ENCODE measurements at places on chromosomes 12 and 14. TPM values are rescaled to one million over a fixed set of nuclear protein-coding genes. Genes with fewer than 3 reads are reported as not detected.

- no peaks in the 10 kb centered on the region for H3K27me3 ChIP-seq
- no peak for DNase-seq
- H3K27ac ChIP-seq = no peak overlapping the region
Measured at GRCh38 chr14:96091149-96091693, 52.1 kb downstream of the C14orf132 start.

LRRC10 gene
- not detected for total RNA-seq

GRCh38 chr12:32197421-32197820 lies 90.8 kb downstream of the BICD1 start:
- H3K27ac ChIP-seq = no peak overlapping the region
- peaks cover 11% of the 10 kb centered on the region for H3K36me3 ChIP-seq
- no peaks in the 10 kb centered on the region for H3K4me1 ChIP-seq
- no peak for DNase-seq
- H3K4me3 ChIP-seq = no peak overlapping the region

PIANP gene
- 0.32 TPM for total RNA-seq

MYO1H gene
- not detected for total RNA-seq

DNA sequence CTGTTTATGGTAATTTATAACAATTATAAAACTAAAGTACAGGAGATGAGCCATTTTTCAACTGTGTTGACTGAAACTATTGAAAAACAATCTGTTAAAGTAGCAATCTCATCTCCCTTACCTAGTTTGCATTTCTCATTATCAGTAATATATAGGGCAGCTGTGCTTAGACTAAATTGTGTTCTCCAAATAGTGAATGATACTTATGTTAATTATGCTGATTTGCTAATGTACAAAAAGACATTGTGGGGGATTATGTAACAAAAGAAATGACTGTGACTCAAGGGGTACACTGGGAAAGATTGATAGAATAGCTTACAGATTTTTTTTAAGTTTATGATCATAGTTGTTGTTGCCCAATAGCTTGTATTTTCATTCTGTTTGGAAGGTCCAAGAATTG lies 207.7 kb downstream of the FUT8 start:
- H3K4me1 ChIP-seq = no peaks in the 10 kb centered on the region
- H3K36me3 ChIP-seq = peaks cover 4% of the 10 kb centered on the region
- H3K27ac ChIP-seq = no peak overlapping the region
- H3K27me3 ChIP-seq = no peaks in the 10 kb centered on the region
- no peak for DNase-seq

DNA sequence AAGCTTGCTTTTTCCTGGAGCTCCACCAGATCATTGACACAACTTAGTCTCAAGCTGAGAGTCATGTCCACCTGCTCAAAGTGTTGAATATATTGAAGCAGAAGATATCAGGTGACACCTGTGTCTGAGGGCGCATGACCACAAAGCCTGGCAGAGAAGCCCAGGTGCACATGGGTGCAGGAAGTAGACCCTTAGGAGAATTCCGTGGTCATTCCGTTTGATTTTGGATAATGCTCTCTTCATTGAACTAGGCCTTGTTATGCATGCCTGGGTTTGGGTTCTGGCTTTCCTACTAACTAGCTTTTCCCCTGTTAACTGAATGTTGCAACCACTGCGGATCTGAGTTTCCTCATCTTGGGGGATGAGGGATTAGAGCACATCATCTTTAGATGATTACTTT lies 7.1 kb downstream of the ARHGDIB start:
- no peak for DNase-seq
- no peaks in the 10 kb centered on the region for H3K36me3 ChIP-seq
- H3K27me3 ChIP-seq = no peaks in the 10 kb centered on the region
- no peak overlapping the region for H3K4me3 ChIP-seq

- peaks cover 30% of the 10 kb centered on the region for H3K4me1 ChIP-seq
- no peaks in the 10 kb centered on the region for H3K36me3 ChIP-seq
- no peaks in the 10 kb centered on the region for H3K27me3 ChIP-seq
- peak; percentile 12 for DNase-seq
- no peak overlapping the region for H3K27ac ChIP-seq
- H3K4me3 ChIP-seq = no peak overlapping the region
Measured at GRCh38 chr12:89225808-89226411, 126.4 kb downstream of the DUSP6 start.

DNA sequence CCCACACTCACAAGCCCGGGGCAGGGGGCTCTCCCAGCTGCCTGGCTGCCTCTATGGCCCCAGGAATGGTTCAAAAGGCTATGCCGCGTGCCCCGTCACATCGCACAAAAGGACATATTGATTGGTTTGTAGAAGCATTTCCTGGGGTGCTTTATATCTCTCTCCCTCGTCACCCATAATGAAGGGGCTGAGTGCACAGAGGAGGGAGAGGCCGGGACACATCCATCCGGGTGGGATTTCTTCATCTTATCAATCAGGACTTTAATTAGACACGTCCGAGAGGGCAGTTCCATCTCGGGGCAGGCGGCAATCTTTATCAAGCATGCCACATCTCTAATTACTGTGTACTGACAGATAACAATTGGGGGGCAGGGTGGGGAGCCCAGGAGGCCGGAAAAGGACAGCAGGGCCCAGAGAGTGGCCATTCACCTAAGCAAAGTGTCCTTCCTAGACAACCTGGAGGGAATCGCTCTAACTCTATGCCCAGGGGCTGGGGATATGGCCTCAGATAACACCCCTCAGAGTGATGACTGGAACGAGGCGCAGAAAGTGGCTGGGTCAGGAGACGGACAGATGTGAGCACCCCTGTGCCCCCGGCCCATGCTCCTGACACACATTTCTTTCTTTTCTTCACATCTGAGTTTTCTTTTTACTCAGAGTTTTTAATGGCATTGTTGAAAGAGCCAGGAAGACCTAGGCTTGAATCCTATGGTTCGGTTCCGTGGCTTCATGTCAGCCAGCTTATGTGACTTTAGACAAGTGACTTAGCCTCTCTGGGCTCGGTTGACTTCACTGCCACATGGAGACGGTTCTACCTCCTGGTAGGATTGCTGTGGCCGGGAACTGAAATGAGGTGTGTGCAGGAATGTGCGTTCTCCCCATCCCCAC lies 36.0 kb upstream of the ESRRB start:
- no peak overlapping the region for H3K4me3 ChIP-seq
- no peaks in the 10 kb centered on the region for H3K4me1 ChIP-seq

DNA sequence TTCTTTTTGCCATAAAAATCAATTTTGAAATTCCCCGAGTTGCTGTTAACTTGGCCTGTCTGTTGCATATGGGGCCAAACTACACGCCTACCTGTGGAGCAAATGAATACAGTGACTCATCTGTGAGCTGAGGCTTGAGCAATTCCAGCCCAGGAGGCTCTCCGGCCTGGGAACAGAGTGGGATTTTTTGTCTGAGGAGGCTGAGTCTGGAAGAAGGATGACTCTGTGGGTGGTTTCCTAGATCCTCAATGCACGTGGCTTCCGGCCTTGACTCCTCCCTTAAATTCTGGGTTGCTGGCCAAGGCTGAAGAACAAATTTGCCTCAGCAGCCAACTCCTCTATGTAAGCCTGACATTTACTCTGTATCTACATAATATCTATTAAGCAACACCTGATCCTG lies 124.1 kb downstream of the SSPN start:
- no peak overlapping the region for H3K4me3 ChIP-seq
- no peaks in the 10 kb centered on the region for H3K36me3 ChIP-seq
- no peak for DNase-seq
- H3K27me3 ChIP-seq = no peaks in the 10 kb centered on the region
- H3K4me1 ChIP-seq = no peaks in the 10 kb centered on the region

VWF gene
- 8.0 TPM for total RNA-seq

DNA sequence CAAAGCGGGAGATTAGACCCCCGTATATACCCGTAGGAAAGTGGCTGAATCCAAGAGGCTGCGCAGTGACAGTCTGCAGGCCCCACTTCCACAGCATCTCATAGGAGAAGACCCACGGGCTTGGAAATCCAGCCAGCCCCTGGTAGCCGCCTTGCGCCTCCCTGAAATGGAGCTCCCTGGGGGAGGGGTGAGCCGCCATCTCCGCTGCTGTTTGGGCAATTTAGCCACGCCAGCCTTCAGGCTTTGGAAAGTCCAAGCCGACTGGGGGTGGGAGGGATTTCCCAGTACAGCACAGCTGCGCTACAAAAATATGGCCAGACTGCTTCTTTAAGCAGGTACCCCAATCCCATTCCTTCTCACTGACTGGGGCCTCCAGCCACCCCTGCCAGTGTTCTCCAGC lies 53.4 kb downstream of the CAND1 start:
- no peaks in the 10 kb centered on the region for H3K27me3 ChIP-seq
- H3K4me1 ChIP-seq = no peaks in the 10 kb centered on the region
- H3K4me3 ChIP-seq = no peak overlapping the region

GRCh38 chr14:91317381-91318308 lies 73.1 kb upstream of the GPR68 start:
- no peaks in the 10 kb centered on the region for H3K27me3 ChIP-seq
- H3K4me3 ChIP-seq = no peak overlapping the region
- peaks cover 10% of the 10 kb centered on the region for H3K36me3 ChIP-seq
- no peak for DNase-seq

- H3K4me1 ChIP-seq = peaks cover 25% of the 10 kb centered on the region
- H3K36me3 ChIP-seq = no peaks in the 10 kb centered on the region
- DNase-seq = peak; percentile 44
- H3K27ac ChIP-seq = no peak overlapping the region
- peaks cover 100% of the 10 kb centered on the region for H3K27me3 ChIP-seq
Measured at GRCh38 chr14:36518031-36518585, 1.9 kb downstream of the NKX2-1 start.

BTG1 gene
- 25.2 TPM for total RNA-seq

DNA sequence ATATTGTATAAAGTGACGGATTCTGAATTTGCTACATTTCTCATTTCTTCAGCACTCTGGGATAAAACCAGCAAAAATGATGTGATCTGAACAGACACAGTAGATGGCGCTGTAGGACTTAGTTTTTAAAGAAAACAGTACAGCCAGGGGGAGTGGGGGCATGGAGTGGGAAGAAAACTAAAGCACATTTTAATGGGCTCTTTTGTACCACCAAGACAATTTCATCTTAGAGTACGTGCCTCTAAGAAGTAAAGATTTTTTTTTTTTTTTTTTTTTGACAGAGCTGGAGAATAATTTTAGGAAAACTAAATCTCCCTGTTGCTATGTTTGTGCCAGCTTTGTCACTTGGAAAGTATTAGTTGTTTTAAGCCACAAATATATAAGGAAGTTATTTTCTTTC lies 124.4 kb downstream of the RAD51B start:
- DNase-seq = peak; percentile 92
- no peak overlapping the region for H3K4me3 ChIP-seq
- peaks cover 40% of the 10 kb centered on the region for H3K4me1 ChIP-seq
- H3K36me3 ChIP-seq = no peaks in the 10 kb centered on the region
- H3K27ac ChIP-seq = no peak overlapping the region

- H3K27ac ChIP-seq = no peak overlapping the region
- H3K36me3 ChIP-seq = no peaks in the 10 kb centered on the region
- no peak for DNase-seq
Measured at GRCh38 chr14:83164591-83164990, 1630.9 kb upstream of the SEL1L start.

DNA sequence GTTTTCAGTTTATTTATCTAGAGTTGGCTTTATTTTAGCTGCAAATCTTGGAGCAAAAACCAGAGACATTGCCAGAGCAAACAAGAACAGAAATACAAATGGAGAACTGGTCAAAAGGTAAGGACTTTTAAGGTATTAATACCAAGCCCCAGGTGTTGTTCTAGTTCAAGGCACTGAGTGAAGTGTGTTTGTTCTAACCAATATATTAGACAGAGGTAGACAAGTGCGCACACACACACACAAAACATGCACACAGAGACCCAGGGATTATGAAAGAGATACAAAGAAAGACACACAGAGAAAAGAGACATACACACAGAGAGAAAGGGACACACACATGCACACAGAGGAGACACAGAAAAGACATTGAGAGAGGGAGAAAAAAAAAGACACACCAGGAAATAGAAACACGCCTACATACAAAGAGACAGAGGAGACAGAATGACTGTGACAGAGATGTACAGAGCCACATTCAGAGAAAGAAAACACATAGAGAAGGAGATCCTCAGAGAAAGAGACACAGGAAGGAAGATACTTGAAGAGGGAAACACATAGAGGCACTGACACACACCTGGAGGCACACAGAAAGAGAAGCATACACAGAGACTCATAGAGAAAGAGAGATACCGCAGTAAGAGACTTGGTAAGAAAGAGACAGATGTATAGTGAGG lies 50.2 kb downstream of the MIPOL1 start:
- H3K4me1 ChIP-seq = no peaks in the 10 kb centered on the region
- no peaks in the 10 kb centered on the region for H3K27me3 ChIP-seq
- no peak overlapping the region for H3K27ac ChIP-seq
- no peak overlapping the region for H3K4me3 ChIP-seq
- no peaks in the 10 kb centered on the region for H3K36me3 ChIP-seq

GRCh38 chr14:23183479-23183878 lies at the start of gene SLC7A8:
SLC7A8 (minus strand) TSS chr14:23183660; CDS start chr14:23182914, 746 bp downstream.
- H3K27me3 ChIP-seq = no peaks in the 10 kb centered on the region
- peak; percentile 85 for DNase-seq
- peaks cover 21% of the 10 kb centered on the region for H3K4me1 ChIP-seq
- H3K4me3 ChIP-seq = peak within 1 kb of the TSS; percentile 79

DNA sequence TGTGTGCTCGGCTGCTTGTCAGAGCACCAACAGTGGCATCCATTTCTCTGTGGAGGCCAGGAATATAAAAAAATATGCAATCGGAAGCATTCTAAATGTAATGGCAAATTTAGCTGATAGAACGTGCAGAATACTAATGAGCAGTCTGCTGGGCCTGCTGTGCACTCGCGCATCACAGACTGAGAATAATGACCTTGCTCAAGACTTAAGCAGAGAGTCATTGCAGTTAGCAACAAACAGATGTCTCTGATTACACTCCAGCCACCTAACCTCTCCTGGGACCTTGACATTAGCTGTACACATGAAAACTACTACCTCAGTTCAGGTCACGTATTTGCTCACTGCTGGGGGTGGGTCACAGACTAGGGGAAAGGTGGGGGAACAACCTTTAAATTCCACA lies 269.2 kb upstream of the DAAM1 start:
- peak; percentile 27 for DNase-seq
- H3K36me3 ChIP-seq = no peaks in the 10 kb centered on the region
- H3K27me3 ChIP-seq = no peaks in the 10 kb centered on the region
- no peak overlapping the region for H3K4me3 ChIP-seq
- H3K27ac ChIP-seq = no peak overlapping the region

Measured in neural progenitor cell (in vitro differentiated cells).